Cortex of kidney (tissue), 1 donor: ENCODE measurements at places on chromosomes 13 and 19.

DNA sequence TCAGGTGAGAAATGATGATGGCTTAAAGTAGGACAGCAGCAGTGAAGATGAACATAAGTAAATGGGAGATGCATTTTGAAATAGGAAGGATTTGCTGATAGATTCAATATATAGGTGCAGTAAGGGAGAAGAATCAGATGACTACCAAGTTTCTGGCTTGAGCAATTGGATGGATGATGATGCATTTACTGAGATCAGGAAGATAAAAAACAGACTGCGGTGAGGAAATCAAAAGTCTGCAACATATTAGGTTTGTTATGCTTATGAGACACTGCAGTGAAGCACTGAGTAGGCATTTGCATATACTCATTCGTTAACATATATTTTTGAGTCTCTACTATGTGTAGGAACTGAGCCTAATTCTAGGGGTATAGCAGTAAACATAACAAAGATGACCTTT is 184.2 kb downstream of the LACC1 start:
- no peak for DNase-seq

GRCh38 chr13:40598569-40598968 is 67.9 kb downstream of the FOXO1 start:
- no peak for DNase-seq

DNA sequence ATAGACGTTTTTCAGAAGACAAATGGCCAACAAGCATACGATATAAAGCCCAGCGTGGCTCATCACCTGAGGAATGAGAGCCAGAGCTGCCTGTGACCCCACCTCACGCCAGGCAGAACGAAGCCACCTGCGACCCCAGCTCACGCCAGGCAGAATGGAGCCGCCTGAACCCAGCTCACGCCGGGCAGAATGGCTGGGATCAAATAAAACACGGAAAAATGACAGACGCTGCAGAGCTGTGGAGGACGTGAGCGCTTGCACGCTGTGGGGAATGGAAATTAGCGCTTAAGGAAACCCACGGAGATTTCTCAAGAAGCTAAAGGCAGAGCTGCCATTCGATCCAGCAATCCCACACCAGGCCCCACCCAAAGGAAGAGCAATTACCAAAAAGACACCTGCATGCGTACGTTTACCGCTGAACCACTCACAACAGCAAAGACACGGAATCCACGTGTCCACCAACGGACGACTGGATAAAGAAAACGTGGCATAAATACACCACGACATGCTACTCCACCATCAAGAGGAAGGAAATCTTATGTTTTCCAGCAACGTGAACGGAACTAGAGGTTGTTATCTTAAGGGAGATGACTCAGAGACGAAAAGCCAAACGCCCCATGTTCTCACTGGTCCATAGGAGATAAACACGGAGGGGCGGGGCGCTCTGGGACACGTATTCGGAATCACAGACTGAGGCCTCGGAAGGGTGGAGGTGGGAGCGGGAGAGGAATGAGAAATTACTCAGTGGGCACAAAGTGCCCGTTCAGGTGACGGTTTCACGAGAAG is 30.7 kb upstream of the C13orf46 start:
- no peak for DNase-seq

DNA sequence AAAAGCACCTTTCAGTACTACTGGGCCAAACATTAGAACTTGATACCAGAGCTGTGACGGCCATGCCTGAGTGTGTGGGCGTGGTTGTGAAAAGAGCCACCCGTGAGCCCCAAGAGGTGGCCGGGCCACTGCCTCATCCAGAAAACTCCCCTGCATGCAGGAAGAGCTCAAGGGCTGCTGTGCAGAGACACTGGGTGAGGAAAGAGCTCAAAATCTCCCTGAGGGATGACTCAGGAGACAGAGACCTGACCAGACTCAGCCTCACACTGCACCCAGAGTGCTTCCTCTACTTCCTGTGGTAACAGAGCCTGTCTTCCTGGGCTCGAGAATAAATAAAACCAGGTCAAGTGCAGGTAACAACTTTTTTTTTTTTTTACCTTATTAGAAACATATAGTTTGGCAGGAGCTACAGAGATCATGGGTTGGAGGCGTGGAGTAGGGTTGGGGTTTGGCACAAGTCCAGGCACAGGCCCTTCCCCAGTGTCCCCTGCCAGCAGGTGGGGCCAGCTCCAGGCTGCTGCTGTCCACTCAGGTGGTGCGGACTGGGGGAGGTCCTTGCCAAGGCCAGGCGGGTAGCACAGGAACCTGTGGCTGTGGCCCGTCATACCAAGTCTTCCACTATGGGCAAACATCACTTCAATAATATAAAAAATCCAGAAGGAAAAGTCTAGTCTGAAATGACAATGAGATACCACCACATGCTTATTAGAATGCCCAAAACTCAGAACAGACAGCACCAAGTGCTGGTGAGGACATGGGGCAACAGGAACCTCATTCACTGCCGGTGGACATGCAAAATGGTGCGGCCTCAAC is 25.5 kb downstream of the ELL start:
- no peak for DNase-seq

- DNase-seq: no peak
Observed at GRCh38 chr13:58879114-58879513, 1247.6 kb downstream of the PCDH17 start.

GRCh38 chr19:13803038-13803437 is 7.8 kb downstream of the ZSWIM4 start:
- no peak for DNase-seq

DNA sequence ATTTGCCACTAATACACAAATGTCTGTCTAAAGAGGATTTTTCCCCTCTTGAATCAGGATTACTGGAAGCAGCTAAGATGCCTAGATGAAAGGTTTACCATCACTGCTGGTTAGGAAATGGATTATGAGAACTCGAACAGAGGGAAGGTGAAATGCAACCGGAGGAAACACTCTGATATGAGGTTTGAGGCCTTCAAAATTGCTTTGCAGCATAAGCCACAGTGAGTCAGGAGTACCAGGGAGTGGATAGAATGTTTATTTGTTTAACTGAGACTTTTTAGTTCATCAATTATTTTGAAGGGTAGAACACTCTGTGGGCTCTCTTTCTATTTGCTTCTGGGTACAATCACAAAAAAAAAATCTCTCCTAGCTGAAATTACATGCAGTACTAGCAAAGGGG is 18.1 kb downstream of the CDADC1 start:
- no peak for DNase-seq

DNA sequence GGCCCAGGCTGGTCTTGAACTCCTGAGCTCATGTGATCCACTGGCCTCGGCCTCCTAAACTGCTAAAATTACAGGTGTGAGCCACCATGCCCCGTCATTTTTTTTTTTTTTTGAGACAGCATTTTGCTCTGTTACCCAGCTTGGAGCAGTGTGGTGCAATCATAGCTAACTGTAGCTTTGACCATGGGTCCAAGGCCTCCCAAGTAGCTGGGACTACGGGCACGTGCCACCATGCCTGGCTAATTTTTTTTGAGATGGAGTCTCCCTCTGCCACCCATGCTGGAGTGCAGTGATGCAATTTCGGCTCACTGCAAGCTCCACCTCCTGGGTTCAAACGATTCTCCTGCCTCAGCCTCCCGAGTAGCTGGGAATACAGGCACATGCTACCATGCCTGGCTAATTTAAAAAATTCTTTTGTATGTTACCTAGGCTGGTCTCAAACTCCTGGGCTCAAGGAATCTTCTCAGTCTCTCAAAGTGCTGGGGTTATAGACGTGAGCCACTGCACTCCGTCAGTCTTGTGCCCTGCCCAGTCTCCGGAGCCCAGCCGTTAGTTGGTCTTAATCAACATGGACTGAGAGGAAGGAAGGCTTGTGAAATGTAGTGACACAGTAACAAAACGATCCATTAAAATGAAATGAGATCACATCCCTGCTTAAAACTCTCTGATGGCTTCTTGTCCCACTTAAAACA is 1.4 kb upstream of the LRG1 start:
- no peak for DNase-seq
